IMR-90 (cell line): ENCODE measurements at places on chromosomes 16 and 17. TPM values are rescaled to one million over a fixed set of nuclear protein-coding genes. Genes with fewer than 3 reads are reported as not detected.

Gene LYZL6
- not detected in 2 replicates for total RNA-seq

Gene CNGB1
- total RNA-seq: not detected in 2 replicates

Gene SGCA
- total RNA-seq: not detected in 2 replicates

Gene AGRP
- total RNA-seq: not detected in 2 replicates

Gene TBC1D3
- total RNA-seq: not detected in 2 replicates

Gene RAP1GAP2
- 4.7 and 5.7 TPM in 2 replicates for total RNA-seq

Gene PDILT
- total RNA-seq: not detected in 2 replicates

Gene KIF2B
- not detected in 2 replicates for total RNA-seq

Gene GAS2L2
- not detected in 2 replicates for total RNA-seq

Gene GPR139
- not detected in 2 replicates for total RNA-seq

Gene ZNF385C
- total RNA-seq: not detected in 2 replicates
